Stimulated activated CD4-positive, alpha-beta T cell treated with anti-CD3 and anti-CD28 coated beads, Interleukin-2, amount 100 ng/mL, for 48 hours (primary cell): ENCODE measurements at places on chromosomes 5 and 9.

- no peak for DNase-seq
These were observed 90.6 kb downstream of the PTCD2 start for GRCh38 chr5:72410688-72411295.

GRCh38 chr5:148923023-148923422 is 96.6 kb downstream of the ADRB2 start:
- no peak for DNase-seq

- no peak for DNase-seq
These were observed 132.1 kb upstream of the MTAP start for GRCh38 chr9:21670374-21670773.

DNA sequence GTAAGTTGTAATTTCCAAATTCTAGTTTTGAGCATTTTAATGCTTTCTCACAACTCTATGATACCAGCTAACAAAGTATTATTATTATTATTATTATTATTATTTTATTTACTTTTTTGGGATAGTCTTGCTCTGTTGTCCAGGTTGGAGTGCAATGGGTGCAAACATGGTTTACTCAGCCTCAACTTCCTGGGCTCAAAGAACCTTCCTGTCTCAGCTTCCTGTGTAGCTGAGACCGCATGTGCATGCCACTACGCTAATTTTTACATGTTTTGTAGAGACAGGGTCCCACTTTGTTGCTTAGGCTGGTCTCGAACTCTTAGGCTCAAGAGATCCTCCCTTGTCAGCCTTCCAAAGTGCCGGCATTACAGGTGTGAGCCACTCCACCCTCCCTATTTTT is 27.0 kb downstream of the LRRC70 start:
- no peak for DNase-seq

DNA sequence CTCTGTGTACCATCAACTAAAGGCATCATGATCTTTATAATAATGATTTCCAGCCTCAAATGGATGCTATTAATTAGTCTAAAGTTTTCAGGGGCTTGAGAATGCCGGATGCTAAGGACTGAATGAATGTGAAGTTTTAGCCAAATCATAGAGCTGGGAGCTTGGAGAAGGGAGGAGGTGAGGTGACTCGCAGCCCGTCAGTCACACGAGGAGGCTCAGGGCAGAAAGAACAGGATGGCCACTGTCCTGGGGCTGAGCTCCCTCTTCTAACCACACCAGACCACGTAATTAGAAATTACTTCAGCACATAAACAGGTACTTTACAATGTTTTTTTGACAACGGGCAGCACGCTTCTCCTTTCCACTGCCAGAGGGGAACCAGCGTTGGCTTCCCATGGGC is 222.6 kb downstream of the NPR3 start:
- no peak for DNase-seq

GRCh38 chr9:93268551-93269314 is 84.8 kb downstream of the WNK2 start:
- DNase-seq, result peak; percentile 12

- no peak for DNase-seq
These were observed 84.7 kb upstream of the SLCO6A1 start for GRCh38 chr5:102583276-102584124.

GRCh38 chr5:173340451-173340850 is 12.2 kb upstream of the STC2 start:
- no peak for DNase-seq

- DNase-seq, result no peak
These were observed 189.1 kb upstream of the IL12B start for GRCh38 chr5:159519365-159519764.

DNA sequence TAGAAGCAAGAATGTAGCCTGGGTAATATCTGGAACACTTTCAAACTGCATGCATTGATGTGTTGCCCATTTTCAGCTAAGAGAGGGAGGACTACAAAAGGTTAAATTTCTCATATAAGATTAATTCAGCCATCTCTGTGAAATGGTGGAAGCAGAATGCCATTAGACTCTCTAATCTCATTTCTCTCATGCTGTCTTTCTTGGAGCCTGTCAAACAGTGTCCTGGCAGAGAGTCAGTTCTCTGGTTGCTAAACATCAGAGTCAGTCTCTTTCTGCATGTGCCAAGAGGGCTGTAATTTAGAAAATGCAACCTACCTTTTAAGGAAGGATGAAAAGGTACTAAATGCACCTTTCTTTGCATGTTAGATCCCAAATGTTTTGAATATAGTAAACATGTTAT is 910 bp upstream of the GARNL3 start:
- no peak for DNase-seq

DNA sequence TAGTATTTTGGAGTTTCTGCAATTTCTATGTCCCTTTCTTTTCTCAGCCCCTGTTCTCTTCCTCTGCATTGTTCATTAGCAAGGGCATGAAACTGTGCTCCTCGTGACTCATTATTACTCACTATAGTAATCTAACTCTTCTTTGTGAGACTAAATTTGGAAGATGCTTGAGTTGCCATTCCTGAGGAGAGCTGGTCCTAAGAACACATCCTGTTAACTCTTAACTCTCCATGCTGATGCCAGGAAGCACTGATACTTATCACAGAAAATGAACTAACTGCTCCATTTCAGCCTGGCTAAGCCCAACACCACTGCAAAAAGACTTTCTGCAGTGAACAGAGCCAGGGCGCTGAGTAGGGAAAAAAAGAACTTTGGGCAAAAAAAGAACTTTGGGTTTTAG is 10.6 kb upstream of the CSNK1A1 start:
- DNase-seq, result no peak

- no peak for DNase-seq
These were observed 90.6 kb downstream of the PSD2 start for GRCh38 chr5:139886213-139886612.

- DNase-seq, result no peak
These were observed 255.2 kb upstream of the CD180 start for GRCh38 chr5:67451640-67452279.

DNA sequence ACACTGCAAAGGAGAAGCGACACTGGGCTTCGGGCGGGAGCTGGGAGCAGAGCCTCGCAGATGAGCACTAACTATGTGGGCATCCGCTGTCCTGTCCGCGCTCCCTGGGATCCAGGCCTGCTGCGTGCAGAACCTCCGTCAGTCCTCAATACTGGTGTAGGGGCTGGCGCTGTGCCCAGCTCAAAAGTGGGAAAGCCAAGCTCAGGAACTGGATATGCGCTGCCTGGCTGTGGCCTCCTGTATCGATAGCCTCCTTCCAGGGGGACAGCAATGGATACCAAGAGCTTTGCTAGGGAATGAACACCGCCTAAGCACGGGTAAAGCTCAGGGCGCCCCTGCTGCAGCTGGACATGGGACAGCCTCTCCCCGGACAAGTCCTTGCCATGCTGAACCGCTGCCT is 270.4 kb downstream of the NSG2 start:
- DNase-seq, result no peak

- DNase-seq, result no peak
These were observed 48.2 kb downstream of the CHD1 start for GRCh38 chr5:98880598-98880997.

- no peak for DNase-seq
These were observed 27.6 kb downstream of the ALDH1A1 start for GRCh38 chr9:72925126-72925789.

GRCh38 chr5:78000191-78000590 is 224.1 kb upstream of the TBCA start:
- no peak for DNase-seq

DNA sequence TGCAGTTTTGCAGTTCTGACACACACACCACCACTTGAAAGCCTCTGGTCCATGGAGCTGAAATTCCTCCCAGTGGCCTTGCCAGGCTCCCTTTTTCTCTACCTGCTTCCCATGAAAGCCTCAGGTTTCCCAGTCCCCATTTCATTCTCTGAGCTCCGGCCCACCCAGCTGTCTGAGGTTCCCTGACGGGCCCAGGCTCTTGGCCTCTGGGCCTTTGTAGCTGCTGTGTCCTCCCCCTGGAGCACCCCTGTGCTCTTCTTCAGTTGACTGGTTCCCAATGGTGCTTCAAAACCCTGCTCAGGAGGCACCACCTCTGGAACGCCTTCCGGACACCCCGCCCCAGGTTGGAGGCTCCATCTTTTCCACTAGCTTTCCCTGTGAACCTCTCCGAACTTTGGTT is 155.9 kb upstream of the SHB start:
- DNase-seq, result no peak

DNA sequence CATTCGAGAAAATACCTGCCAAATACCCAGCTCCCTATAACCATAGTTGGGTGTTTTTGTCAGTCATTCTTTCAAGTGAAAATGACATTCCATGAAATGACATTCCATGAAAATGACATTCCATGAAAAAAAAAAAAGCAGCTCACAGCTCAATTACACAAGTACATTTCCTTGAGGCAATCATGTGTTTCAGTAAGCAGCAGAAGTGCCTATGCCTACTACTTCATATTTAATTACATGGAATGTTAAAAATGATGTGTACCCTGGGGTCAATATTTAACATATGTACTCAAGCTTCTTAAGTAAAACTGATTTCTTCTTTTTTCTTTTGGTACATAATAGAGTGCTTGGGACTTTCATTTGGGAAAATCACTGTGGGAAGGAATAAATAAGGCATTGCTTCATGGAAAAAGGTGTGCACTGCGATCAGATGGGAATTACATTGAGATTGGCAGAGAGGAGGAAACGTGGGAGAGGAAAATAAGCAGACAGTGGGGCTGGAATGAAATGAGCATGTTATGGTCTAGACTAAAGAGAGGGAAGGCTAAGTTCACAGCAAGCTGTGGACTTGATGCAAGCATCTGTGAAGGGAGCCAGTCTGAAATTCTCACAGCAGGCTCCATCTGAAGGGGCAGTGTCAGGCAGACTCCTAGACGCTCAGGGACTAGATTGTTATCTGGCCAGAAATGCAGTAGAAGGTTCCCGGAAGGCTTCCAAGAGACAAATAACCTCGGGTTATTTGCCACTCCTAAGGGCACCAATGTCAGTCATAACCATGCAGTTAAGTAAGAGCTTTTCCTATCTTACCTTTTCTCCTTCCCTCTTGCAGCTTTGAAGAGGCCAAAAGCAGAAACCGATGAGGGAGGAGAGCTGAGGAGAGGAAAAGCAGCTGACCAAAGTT is 15.2 kb upstream of the SPATA9 start:
- DNase-seq, result no peak

GRCh38 chr9:16203729-16204573 is 651.1 kb downstream of the CCDC171 start:
- DNase-seq, result no peak
